ENCODE measurements at places on chromosomes 7 and 10.

- DNase-seq, result no peak
Observed at GRCh38 chr7:132933072-132933458, 148.8 kb downstream of the CHCHD3 start.

- DNase-seq, result no peak
Observed at GRCh38 chr10:63965846-63966245, 444.6 kb downstream of the REEP3 start.

DNA sequence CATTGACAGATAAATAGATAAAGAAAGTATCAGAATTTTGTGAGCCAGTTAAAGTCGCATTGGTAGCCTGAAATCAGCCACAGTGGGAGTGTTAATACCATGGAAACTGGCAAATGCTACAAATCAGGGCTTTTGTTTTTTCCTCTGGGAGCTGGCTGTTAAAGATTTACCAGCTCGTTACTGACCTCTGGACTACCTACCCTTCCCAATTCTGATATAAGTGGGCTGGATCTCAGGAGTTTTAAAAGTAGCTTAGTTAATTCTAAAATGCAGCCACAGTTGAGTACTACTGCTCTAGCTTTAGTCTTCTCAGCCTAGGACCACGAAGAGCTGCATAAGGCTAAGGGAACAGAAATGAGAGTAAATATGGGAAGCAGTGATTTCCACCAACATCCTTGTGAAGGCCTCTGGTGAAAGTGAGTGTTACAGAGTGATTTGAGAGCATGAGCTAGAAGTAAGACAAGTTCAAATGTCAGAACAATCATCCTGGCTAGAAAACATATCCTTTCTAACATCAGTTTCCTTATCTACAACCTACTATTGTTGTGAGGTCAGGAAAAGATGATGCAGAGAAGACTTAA lies 53.2 kb downstream of the A1CF start:
- DNase-seq, result no peak

DNA sequence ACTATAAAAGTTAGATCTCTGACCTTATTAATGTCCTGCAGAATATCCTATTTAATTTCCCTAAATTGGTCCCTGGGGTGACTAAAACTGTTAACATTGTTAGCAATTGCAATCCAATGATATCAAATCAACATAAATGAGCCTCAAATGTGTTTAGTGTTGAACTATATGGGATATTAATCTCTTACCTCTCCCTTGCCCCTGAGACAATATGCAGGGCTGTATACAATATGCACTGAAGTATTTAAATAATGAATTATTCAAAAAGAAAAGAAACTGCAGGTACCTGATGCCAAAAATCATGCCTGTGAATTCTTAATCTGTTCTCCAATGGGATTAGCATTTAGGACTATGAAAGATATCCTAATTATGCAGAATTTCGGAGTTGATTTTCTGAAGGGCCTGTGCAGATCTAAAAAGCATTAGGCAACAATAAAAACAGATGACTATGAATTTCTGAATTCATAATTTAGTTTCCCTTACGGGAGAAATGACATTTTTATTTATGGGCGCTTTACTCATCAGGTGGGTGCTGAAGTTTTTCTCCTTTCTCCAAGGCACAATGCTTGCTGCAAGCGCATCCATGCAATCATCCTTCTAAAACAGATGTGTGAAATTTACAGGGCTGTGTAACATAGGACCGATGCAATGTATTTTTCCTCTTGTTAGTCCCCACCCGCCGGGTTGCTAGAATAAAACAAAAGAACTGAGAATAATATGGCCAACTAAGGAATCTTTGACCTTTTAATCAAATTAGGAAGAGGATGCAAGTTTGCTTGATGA lies 5.4 kb upstream of the C10orf90 start:
- DNase-seq, result no peak

DNA sequence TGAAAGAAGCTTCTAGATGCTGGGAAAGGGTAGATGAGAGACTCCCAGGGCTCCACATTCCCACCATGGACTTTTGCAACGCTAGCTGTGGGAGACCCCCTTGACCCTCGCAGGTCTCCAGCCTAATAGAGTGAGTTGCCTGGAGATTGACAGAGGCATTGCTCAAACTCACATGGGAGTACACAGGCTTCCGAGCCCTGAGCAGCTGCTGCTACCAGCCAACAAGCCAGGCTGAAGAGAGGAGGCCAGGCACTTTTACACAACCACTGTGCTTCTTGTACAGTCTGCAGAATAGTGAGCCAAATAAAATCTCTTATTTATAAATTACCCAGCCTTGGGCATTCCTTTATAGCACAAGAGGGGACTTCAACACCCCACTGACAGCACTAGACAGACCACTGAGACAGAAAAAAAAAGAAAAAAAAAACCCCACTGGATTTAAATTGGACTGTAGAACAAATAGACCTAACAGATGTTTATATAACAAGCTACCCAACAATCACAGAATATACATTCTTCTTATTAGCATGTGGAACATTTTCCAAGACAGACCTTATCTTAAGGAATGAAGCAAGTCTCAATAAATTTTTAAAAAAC lies 146.2 kb downstream of the ZFAND4 start:
- DNase-seq, result no peak

GRCh38 chr7:125326666-125327255 lies 397.1 kb upstream of the POT1 start:
- no peak for DNase-seq

DNA sequence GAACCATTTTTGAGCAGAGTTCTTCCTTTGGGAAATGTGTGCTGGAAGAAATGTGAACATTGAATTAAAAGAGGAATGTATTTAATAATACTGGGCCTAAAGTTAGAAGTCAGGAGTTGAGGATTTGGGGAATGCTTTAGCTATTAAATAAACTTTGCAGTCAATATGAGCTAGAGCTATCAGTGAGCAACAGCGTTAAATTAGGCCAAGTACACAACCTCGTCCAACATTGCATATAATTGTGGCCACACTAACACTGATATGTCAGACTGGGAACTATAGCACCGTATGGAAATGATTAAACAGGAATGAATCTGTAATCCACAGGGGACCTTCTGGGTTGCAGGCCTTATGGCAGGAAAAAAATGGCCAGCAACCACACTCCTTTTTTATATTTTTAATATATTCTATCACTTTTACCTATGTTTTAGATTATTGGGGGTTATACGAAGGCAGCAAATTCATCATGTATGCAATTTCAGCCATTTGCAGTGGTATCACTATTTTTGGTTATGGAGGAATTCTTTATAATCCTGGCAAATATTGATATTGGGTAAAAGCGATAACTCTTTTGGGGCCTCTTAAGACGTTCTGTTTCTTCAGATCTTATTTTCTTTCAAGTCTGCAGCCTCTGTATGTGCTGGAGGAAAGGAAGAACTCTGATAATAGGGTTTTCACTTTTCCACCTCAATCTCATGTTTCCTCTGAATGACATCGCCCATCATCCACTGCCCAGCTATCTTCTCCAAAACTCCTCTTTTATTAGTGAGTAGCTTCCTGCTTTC lies 236.3 kb upstream of the PLXDC2 start:
- DNase-seq, result no peak

DNA sequence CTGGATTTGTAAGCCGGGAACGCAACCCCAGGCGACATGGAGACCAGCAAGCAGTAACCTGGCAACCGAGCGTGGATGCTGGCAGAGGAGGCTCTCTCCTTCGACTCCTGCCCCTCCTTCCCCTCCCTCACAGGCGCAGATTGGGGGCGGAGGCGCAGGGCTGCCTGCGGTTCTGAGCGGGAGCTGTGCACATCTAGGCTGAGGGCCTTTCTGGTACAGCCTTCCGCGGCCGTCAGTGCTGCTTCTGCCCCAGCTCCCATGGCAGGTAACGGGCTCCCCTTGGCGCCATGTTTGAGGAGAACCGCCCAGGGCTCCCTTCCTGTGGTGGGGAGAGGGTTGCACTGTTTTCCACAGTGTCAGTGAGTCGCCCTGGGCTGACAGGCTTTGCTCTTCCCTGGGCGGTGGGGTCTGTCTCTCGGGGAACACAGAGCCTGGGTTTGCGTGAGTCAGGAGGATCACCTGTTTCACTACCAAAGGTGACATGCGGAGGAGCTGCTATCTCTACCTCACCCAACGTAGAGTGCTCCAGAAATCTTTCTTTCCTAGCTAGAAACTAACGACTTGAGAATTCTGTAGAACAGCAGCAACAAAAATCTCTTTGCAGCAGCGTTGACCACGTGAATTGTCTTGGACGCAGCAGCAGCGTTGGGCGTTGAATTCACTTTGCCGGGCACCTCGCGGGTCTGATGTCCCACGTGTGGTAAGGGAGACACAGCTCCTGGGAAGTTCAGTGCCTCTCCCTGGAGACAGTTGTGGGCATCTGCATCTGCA lies 154.8 kb upstream of the COBL start:
- no peak for DNase-seq

DNA sequence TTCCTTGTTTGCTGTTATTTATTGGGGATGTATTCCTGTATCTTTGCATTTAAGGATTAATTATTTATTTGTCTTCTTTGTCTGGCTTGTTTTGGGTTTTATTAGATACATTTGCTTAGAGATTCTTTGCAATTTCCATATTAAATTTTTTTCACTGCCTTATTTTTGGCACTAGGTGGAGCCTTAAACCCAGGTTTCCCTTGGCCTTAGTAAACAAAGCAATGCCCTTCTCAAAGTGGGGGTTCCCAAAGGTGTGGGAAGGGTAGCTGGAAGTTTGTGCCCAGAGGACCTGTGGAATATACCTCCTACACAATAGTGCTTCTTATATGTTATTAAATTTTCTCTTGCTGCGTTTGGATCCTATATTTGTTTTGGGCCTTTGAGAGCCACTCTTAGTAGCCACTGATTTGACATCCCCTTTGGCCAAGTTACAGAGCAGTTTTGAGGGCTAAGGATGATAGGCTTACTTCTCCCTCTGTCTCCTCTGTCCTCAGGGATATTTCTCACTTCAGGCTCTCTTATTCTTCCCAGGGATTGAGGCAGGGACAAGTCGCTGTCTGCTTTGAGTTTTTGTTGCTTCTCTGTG lies 162.3 kb downstream of the ITGB1 start:
- DNase-seq, result no peak

DNA sequence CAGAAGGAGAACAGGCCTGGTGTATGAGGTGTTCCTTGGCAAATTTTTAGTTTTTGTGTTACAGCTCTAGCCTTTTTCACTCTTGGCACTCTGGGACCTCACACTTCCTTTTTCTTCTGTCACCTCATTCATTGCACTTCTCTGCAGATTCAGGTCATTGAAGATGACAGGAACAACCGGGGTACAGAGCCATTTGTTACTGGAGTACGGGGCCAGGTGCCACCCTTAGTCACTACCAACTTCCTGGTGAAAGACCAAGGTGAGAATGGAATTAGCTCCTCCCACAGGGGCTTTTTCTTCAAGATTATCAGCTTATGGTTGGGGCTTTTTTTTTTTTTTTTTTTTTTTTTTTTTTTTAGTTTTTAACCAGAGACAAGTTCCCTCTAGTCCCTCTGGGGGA lies 18.5 kb upstream of the CHCHD1 start:
- no peak for DNase-seq

GRCh38 chr10:109895848-109896247 lies 27.5 kb downstream of the XPNPEP1 start:
- no peak for DNase-seq

DNA sequence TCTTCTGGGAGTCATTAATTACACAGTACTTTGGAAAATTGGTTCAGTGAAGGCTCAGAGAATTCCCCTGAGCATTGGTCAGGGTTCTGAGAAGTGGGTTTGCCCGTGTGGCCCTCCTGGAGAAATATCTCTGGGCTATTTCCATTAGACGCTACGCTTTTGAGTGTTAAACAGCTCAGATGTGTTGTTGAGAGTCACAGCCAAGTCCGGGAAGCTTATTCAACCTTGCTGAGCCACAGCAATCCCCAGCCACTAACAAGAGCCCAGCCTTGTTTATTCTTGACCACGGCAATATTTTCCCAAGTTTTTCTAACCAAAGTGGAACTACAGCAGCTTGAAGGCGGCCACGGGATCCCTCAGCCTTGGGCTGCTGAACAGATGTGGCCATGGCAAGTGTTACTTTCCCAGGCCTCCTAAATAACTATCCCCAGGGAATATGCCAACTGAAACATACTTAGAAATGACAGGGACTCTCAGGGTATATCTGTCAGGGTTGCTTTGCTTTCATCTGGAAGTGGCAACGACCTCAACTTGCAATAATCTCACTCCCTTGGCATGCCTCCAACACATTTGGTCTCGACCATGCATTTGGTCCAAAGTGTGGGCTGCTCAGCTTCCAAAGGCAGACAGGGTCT lies 214.7 kb downstream of the EMX2 start:
- DNase-seq, result no peak

- DNase-seq, result no peak
Observed at GRCh38 chr7:55575733-55576132, 3.4 kb upstream of the VOPP1 start.

DNA sequence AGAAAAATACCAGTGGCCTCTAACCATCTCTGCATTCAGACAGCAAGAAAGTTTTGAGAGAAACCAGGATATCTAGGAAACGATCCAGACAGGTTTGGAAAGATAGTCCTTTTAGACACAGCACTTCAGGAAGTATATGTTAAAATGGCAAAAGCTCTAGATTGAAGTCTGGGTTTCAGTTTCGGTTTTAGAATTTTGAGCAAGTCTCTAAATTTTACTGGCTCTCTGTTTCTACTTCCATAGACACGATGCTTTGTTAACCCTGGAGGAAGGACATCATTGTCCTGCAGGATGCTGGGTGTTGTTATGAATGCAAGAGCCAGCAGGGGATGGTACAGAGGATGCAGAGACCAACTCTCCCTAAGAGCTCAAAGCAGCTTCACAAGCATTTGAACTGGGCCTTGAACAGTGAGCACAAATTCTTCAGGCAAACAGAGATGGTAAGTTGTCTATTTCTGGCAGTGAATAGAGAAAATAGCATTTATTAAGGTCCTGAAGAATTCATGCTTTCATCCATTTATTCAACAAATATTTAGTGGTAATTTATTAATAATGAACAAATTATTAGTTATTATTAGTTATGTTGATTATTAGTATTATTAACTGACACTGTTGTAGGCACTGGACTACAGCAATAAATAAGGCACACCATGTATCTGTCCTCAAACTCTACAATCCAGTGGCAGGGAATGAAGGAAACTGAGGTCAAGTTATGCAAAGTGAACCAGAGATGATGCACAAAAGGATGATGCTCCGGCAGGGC lies 152.7 kb upstream of the NRP1 start:
- no peak for DNase-seq

- DNase-seq, result no peak
Observed at GRCh38 chr10:12777840-12778585, 223.5 kb downstream of the CCDC3 start.

GRCh38 chr7:150781103-150781502 lies 19.1 kb downstream of the TMEM176B start:
- DNase-seq, result no peak

DNA sequence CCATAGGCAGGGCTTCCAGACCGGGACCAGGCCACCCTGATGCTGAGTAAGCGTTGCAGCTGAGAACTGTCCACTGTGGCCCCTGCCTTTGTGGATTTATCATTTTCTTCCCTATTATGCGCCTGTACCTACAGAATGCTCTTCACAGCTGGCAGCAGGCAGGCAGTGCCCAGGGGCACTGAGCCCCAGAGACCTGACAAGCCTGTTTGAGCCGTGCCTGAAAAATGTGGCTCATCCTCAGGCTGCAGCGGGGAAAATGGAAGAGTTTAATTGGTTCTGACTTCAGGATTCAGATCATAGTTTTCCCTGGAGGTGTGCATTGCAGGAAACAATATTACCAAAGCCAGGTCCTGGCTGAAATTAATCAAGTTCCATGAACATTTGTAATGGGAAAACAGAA lies 200.2 kb downstream of the ZNF438 start:
- no peak for DNase-seq

Measured in activated naive CD4-positive, alpha-beta T cell (primary cell).